ENCODE measurements at places on chromosomes 13 and 19.

DNA sequence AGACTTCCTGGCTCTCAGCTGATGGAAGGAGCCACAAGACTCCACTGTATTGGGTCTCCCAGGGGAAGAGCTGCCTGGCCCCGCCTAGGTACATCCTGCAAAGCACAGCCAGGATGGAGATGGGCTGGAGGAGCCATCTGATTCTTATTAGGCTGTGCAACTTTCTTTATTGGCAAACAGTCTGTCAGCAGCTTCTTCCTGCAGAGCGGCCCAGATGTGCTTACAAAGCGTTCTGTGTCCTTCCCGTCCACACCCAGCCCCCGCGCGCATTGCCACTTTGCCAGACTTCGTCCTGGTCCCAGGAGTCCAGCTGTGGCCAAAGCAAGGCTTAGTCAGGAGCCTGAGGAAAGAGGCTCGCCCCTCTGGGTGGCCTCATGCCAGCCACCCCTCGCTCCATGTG, 409.3 kb downstream of the ZNF536 start:
- DNase-seq = no peak

GRCh38 chr19:33554821-33555220, 33.2 kb upstream of the PEPD start:
- no peak for DNase-seq

DNA sequence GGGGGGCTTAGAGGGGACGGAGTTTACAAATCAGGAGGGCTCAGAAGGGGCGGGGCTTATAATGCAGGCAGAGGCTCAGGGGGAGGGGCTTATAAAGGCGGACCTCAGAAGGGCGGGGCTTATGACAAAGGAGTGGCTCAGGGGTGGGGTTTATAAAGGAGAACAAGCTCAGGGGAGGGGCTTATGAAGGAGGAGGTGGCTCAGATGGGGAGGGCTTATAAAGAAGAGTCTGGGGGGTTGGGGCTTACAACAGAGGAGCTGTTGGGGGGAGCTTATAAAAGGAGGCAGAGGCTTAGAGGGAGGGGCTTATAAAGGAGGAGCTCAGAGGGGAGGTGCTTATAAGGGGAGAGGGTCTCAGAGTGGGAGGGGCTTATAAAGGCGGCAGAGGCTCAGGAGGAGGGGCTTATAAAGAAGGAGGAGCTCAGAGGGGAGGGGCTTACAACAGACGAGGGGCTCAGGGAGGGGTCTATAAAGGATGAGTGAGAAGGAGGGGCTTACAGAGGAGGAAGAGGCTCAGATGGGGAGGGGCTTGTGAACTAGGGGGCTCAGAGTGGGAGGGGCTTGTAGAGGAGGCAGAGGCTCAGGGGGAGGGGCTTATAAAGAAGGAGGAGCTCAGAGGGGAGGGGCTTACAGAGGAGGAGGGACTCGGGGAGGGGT, 1.0 kb downstream of the SMIM24 start:
- peak; percentile 31 for DNase-seq

GRCh38 chr13:110347535-110348308, 40.6 kb downstream of the COL4A2 start:
- no peak for DNase-seq

GRCh38 chr13:26476111-26476781, 81.2 kb upstream of the WASF3 start:
- no peak for DNase-seq

DNA sequence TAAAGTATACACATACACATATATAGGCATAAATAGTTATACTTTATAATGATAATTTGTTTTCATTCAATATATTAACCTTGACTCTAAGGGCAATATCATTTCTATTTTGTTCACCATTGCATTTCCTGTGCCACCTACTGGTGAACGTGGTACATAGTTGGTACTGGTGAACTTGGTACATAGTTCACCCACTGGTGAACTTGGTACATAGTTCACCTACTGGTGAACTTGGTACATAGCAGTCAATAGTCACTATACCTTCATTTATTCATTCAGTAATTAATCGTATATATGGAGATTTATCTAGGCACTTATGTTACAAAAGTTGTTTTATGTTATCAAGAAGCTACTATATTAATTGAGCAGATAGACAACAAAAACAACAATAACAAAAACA, 172.6 kb upstream of the ATXN8OS start:
- peak; percentile 31 for DNase-seq

DNA sequence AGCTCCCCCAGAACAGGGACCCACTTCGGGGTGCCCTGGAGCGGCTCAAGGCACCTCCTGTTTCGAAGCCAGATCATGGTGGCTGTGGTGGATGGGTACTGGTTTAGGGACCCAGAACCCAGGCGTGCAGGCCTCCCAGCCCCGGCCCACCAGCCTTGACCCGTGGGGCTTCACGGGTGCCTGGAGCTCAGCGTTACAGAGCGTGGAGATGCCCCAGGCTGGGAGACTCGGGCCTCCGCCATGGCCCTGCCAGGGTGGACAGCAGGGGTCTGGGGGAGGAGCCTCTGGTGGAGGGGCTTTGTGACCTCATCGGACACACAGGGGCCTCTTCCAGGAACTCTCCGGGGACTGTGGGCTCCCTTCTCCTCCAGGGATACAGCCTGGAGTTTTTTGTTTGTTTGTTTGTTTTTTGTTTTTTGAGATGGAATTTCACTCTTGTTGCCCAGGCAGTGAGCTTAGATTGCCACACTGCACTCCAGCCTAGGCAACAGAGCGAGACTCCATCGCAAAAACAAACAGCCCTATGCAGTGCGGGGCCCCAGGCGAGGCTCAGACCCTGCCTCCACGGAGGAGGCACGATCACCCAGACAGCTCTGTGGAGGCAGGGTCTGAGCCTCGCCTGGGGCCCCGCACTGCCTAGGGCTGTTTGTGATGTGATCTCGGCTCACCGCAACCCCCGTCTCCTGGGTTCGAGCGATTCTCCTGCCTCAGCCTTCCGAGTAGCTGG, at the start of gene GARIN5B:
Gene GARIN5B, minus strand, starts transcription at position 271 of the 727 bp plus-strand sequence. Its CDS starts 194 bp downstream, at position 77.
- DNase-seq = no peak

GRCh38 chr19:56333506-56333905, 18.9 kb upstream of the ZSCAN5A start:
- DNase-seq = peak; percentile 42

- no peak for DNase-seq
Observed at GRCh38 chr13:59641261-59641660, 522.5 kb downstream of the DIAPH3 start.

- no peak for DNase-seq
Observed at GRCh38 chr19:4742723-4743646, 19.3 kb upstream of the DPP9 start.

DNA sequence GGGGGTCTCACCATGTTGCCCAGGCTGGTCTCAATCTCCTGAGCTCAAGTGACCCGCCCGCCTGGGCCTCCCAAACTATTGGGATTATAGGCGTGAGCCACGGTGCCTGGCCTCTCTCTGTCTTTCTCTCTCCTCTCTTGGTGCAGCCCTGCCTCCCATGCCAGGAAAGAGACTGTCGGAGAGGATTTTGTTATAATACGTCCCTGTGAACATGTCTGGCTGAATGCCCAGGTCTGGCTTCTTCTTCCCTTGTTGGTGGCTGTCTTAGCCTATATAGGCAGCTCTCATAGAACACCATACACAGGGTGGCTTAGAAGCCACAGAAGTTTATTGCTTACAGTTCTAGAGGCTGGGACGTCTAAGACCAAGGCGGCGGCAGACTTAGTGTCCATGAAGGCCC, 46.4 kb downstream of the PEX11G start:
- no peak for DNase-seq

- no peak for DNase-seq
Observed at GRCh38 chr19:33675501-33676124, 53.9 kb downstream of the CHST8 start.

DNA sequence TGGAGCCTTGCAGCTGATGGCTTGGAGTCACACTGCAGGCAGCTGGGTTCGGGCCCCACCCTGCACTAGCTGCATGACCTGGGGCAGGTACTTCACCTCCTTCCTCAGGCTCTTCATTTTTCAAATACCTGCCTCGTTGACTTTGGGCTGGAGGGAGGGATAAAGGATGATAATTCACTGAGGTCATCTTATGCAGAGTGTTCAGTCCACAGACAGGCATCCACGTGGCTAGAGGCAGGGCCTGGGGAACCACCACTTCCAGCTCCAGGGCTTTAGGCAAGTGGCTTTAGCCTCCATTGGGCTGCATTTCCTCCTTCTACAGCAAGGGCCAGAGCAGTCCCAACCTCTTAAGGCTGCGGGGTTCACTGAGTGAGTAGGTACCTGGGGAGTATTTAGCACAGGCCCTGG, 84.8 kb downstream of the SIPA1L3 start:
- DNase-seq = no peak

GRCh38 chr19:53792721-53793433, 31.2 kb downstream of the NLRP12 start:
- peak; percentile 84 for DNase-seq

- peak; percentile 37 for DNase-seq
Observed at GRCh38 chr19:48975947-48976847, 11.1 kb downstream of the FTL start.

- no peak for DNase-seq
Observed at GRCh38 chr19:36152019-36152351, 262 bp downstream of the COX7A1 start.

DNA sequence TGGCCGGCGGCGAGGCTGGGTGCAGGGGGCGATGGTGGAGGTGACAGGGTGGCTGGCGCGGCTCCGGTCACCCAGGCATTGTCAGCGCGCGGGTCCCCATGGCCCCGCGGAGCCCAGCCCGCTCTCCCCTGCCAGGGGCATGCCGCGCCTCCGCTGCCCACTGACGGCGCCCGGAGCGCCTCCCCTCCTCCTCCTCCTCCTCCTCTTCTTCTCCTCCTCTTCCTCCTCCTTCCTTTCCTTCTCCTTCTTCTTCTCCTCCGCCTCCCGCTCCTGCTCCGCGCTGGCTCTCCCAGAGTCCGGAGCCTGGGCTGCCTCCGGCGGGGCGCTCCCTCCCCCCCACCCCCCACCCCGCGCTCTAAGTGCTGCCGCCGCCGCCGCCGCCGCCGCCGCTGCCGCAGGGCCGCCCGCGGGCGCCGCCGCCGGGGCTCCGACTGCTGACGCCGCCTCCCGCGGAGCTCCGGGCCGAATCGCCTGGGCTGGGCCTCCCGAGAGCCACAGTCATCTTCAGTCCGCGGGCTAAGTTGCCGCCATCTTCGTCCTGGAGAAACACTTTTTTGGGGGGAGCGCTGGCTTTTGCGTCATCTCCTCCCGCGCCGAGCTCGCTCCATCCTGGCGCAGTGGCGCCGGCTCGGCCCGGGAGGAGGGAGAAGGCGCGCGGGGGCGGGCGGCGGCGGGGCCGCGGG, 348.3 kb downstream of the LIG4 start:
- no peak for DNase-seq

DNA sequence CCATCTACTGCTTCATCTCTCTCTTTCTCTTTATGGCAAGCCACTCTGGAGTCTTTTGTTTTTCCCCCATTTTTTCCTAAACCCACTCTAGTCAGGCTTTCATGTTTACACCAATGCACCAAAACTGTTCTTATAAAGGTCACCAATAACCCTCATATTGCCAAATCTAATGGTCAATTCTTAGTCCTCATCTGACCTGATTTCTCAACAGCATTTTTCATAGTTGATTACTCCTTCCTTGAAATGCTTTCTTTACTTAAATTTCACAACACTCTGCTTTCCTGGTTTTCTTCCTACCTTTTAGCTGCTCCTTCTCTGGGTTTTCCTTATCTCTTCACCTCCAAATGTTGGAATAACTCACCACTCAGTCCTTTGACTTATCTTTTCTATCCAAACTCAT, 47.9 kb downstream of the MICU2 start:
- no peak for DNase-seq

DNA sequence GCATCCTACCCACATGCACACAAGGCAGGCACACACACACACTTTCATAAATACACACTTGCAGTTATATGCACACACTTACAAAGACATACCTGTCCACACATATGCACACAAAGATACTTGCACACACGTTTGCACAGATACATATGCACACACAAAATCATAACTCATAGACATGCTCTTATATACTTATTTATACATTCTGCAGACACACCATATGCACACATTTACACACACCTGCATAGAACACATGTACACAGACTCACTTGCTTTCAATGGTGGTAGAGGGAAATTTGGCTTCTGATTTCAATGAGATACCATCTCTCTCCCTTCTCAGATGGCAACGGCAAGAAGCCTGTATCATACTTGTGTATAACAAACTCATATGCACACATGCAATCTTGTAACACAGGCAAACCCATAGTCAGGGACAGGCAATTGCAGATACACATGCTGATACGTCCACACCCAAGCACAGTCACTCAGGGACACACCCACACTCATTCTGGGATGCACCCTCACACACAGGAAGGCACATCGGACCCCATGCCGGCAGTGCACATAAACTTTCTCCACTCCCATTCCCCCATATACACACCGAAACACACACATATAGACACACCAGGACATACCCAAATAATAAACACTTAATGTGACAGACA, 24.7 kb downstream of the OLFM2 start:
- DNase-seq = no peak

DNA sequence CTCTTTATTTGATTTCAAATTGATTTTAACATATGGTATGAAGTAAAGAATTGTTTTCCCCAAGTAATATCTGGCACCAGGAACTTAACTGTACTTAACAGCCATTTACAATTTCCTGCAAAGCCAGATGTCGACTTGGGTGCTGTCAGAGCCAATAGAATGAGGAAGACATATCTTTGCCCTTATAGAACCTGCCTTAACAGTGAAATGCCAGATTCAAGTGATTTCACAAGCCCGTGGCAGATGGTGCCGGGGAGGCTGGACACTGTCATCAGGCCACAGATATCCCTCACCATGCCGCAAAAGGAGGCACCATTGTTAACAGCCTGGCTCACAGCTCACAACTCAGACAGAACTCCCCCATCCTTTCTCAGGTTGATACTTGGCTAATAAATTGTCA, 48.7 kb downstream of the ESD start:
- no peak for DNase-seq

- DNase-seq = no peak
Observed at GRCh38 chr19:50912727-50913716, 1.8 kb upstream of the KLK4 start.

DNA sequence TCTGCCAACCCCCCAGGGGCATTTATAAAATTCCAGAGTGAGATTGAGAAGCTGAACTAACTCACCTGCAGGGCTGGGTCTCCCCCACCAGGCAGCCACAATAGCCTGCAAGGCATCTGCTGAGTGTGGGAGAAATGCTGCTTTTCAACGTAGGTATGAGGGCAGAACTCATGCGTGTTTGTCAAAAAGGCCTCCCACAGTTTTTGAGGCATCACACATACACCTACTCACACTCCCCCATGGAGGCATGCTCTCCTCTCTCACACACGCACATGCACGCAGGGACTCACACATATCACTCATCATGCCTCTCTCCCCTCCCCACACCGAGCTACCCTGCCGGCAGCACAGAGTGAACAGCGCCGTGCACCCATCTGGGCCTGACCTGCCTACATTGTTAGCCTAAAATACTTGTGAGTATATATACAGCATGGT, 390.5 kb downstream of the FGF9 start:
- peak; percentile 34 for DNase-seq

DNA sequence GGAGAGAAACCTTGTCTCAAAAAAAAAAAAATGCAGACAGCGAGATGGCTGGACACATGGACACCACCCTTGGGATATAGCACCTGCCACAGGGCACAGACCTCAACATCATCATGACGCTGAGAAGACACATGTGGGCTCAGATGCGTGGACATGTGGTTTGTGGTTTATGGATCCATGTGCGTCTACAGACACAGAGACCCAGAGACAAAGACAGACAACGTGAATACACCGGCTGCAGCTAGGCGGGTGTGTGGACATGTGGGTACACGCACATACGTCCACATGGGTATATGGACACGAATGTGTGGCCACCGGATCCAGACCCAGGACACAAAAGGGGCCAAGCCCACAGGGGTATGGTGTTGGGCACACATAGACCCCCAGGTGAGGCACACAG, 1.3 kb downstream of the TNFSF14 start:
- peak; percentile 43 for DNase-seq
